ENCODE measurements at places on chromosomes 7 and 10. TPM values are rescaled to one million over a fixed set of nuclear protein-coding genes. Genes with fewer than 3 reads are reported as not detected.

GRCh38 chr7:30556840-30557239 is 37.8 kb upstream of the GARS1 start:
- H3K4me1 ChIP-seq = no peaks in the 10 kb centered on the region
- H3K27ac ChIP-seq = no peak overlapping the region
- DNase-seq = no peak
- no peaks in the 10 kb centered on the region for H3K36me3 ChIP-seq
- H3K27me3 ChIP-seq = no peaks in the 10 kb centered on the region

- no peaks in the 10 kb centered on the region for H3K27me3 ChIP-seq
- H3K4me3 ChIP-seq = no peak overlapping the region
- no peaks in the 10 kb centered on the region for H3K4me1 ChIP-seq
- H3K36me3 ChIP-seq = no peaks in the 10 kb centered on the region
These were observed 118.8 kb downstream of the HERPUD2 start for GRCh38 chr7:35576031-35576573.

GRCh38 chr7:144836545-144836842 is 641 bp upstream of the TPK1 start:
- H3K36me3 ChIP-seq = no peaks in the 10 kb centered on the region
- H3K27me3 ChIP-seq = no peaks in the 10 kb centered on the region
- peak overlapping the region; percentile 96 for H3K27ac ChIP-seq
- peaks cover 4% of the 10 kb centered on the region for H3K4me1 ChIP-seq

DNA sequence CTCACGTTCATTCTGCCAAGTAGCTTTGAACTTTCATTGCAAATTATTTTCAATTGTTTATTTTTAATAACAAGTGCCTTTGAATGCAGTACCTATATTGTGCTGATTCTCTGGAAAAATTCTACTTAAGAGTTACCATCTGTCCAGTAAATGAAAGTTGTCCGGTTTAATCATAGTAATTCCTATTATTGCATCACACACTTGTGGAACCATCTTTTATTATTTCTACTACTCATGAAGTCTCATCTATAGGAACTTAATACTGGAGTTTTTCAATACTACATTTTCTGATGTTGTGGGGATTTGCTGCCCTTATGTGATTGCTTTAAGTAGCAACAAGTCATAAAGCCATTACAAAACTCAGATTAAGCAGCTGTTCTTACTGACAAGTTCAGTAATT is 16.5 kb upstream of the SKAP2 start:
- no peak overlapping the region for H3K4me3 ChIP-seq
- H3K36me3 ChIP-seq = no peaks in the 10 kb centered on the region
- no peak overlapping the region for H3K27ac ChIP-seq
- no peaks in the 10 kb centered on the region for H3K4me1 ChIP-seq
- no peaks in the 10 kb centered on the region for H3K27me3 ChIP-seq
- no peak for DNase-seq

GRCh38 chr7:66379542-66380160 is 174.5 kb downstream of the TPST1 start:
- H3K27me3 ChIP-seq = no peaks in the 10 kb centered on the region
- DNase-seq = no peak
- peaks cover 9% of the 10 kb centered on the region for H3K36me3 ChIP-seq
- no peaks in the 10 kb centered on the region for H3K4me1 ChIP-seq

DNA sequence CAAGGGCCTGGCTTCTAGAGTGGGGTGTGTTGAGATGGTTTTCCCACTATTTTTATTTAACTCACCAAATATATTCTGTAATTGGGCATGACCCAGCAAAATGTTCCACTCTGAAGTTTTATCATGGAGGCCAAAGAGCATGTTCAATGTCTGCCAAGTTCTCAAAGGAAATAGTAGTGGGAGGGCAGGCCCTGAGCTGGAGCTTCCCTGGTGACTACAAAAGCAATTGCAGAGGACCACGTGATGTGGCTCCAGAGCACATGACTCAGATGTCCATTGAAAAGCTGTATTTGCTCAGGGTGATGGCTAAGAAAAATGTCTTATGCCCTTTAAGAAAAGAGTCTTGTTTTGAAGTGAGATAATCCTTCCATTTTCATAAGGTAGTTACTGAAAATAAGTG is 1024.8 kb downstream of the LRMDA start:
- H3K4me3 ChIP-seq = no peak overlapping the region
- no peaks in the 10 kb centered on the region for H3K4me1 ChIP-seq
- no peak overlapping the region for H3K27ac ChIP-seq
- DNase-seq = no peak

SMARCD3 gene
- 46.6 TPM for polyA plus RNA-seq

- no peaks in the 10 kb centered on the region for H3K36me3 ChIP-seq
- no peak overlapping the region for H3K4me3 ChIP-seq
- no peak for DNase-seq
- H3K27ac ChIP-seq = no peak overlapping the region
- H3K4me1 ChIP-seq = no peaks in the 10 kb centered on the region
These were observed 19.2 kb upstream of the ATOH7 start for GRCh38 chr10:68251151-68251550.

GRCh38 chr10:79983286-79983909 is 34.5 kb upstream of the SFTPD start:
- H3K4me1 ChIP-seq = peaks cover 16% of the 10 kb centered on the region
- H3K27me3 ChIP-seq = no peaks in the 10 kb centered on the region
- no peaks in the 10 kb centered on the region for H3K36me3 ChIP-seq
- no peak for DNase-seq
- H3K4me3 ChIP-seq = no peak overlapping the region
- no peak overlapping the region for H3K27ac ChIP-seq

DNA sequence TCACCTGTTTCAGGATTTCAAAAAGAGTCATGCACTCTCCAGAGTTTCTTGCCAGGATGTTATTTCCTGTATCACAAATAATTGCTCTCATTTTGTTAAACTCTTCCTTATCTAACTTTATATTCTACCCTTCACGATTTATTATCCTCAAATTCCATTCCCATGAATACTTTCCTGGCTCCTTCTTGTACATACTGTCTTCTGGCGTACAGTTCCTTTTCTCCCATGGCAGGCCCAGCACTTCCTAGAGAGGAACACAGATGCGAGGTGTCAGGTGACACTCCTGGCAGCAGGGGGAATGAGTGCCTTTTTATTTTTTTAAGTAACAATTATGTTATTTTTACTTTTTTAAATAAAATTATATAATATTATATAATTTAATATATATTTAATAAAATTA is 411.9 kb downstream of the TFEC start:
- no peaks in the 10 kb centered on the region for H3K4me1 ChIP-seq
- H3K36me3 ChIP-seq = no peaks in the 10 kb centered on the region
- no peak overlapping the region for H3K4me3 ChIP-seq
- H3K27me3 ChIP-seq = no peaks in the 10 kb centered on the region
- H3K27ac ChIP-seq = no peak overlapping the region

FRMD4A gene
- 21.3 TPM for polyA plus RNA-seq

DNA sequence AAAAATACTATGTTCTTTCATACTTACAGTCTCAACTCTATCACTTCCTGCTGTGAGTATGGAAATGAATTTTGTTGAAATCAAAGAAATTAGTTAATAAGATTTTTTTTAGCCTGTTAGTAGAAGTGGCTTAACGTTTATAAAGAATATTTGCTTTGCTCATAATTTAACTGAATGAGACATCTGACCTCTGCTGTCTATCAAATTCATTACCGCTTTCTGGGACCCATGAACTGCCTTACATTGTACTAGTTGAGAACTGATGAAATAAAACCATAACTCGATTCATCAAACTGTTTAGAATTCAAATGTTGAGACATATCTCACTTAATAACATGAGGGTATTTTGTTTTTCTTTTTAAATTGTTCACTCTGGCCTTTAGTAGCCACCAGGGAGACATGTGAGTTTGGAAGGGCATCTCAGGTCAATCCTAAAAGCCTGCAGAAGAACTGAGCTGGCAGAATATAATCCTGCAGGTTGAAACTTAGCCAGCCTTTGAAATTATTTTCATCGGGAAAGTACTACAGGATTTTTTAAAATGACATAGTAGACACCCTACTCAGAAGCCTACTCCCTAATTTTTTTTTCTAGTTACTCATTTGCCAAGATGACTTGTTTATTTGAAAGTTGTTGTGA is 78.7 kb downstream of the KIAA1217 start:
- no peak for DNase-seq
- no peaks in the 10 kb centered on the region for H3K36me3 ChIP-seq
- no peaks in the 10 kb centered on the region for H3K27me3 ChIP-seq

SPACDR gene
- polyA plus RNA-seq = 0.34 TPM
